ENCODE measurements at places on chromosomes 6 and 20.

DNA sequence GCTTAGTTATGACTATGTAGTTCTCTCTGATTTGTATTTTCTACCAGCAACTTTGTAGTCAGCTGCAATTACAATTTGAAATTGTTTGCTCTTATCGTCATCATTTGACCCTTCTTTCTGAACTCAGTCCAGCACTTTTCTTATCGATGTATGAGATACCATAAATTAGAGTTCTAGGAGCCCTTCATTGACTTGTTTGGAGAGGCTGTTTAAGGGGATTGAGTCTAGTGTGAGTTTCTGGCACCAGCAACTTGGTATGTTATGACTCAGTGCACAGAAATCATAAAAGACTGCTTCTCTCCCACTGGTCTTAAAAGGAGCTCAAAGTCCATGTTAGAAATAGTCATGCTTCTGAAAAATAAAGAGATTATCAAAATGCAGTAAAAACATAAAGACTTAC, 190.3 kb downstream of the TENT5A start:
- no peak overlapping the region for H3K27ac ChIP-seq
- no peaks in the 10 kb centered on the region for H3K27me3 ChIP-seq
- no peak overlapping the region for H3K4me3 ChIP-seq
- peaks cover 16% of the 10 kb centered on the region for H3K4me1 ChIP-seq
- H3K36me3 ChIP-seq, result no peaks in the 10 kb centered on the region

DNA sequence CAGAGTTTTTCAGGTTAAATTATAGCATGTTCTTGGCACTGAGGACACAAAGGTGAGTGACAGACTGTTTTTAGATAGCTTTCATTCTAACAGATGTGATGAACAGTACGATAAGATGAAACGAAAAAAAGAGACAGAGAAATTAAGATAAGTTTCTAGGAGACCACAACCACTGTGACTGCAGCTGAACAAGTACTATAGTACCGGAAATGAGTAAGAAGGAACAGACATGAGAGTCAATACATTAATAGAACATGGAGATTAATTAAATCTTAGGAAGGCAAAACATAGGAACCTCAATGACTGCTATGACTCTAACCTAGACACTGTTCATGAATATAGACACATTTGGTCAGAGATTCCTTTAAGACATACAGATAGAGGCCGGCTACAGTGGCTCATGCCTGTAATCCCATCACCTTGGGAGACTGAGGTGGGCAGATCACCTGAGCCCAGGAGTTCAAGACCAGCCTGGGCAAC, 40.2 kb downstream of the HBS1L start:
- DNase-seq, result no peak
- no peaks in the 10 kb centered on the region for H3K27me3 ChIP-seq
- no peaks in the 10 kb centered on the region for H3K4me1 ChIP-seq
- H3K27ac ChIP-seq, result no peak overlapping the region
- no peaks in the 10 kb centered on the region for H3K36me3 ChIP-seq

- H3K27me3 ChIP-seq, result no peaks in the 10 kb centered on the region
- peaks cover 21% of the 10 kb centered on the region for H3K4me1 ChIP-seq
- H3K27ac ChIP-seq, result no peak overlapping the region
- DNase-seq, result no peak
- no peaks in the 10 kb centered on the region for H3K36me3 ChIP-seq
- H3K4me3 ChIP-seq, result no peak overlapping the region
These were observed 20.5 kb upstream of the CDKN1A start for GRCh38 chr6:36657942-36658544.

DNA sequence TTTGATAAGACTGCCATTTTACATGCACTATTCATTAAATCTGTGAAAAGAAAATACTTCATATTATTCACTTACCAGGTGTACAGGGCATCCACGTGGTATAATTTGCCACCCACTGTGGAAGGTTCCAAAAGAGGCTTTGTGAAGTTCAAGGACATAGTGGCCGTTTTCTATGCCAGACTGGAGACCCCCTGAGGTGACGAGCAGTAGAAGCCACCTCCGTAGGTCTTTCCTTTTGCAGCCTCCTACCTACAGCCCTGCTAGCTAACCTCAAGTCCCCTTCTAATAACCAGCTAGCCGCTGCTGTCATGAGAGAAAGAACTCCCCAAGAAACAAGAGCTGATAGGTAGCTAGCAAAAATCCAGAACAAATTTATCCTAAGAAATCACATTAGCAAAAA, 110.5 kb downstream of the ARHGAP18 start:
- H3K27me3 ChIP-seq, result no peaks in the 10 kb centered on the region
- H3K27ac ChIP-seq, result no peak overlapping the region
- H3K36me3 ChIP-seq, result no peaks in the 10 kb centered on the region
- no peak for DNase-seq
- no peak overlapping the region for H3K4me3 ChIP-seq

DNA sequence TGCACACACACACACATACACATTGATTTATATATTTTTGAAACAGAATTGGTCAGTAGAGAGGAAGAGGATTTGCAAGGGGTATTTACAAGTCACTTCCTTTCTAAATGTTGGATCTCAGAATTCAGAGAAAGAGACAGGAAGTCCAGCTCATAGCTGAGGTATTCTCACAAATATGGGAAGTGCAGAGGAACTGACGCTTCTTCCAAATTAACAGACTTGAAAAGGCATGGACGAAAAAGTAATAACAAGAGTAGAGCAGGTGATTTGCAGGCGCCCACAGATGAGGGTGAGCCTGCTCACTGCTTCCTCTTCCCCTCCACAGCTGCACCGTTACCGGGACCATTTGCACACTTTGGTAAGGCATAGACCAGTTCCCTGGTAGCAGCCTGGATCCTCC, 246.4 kb downstream of the PHACTR1 start:
- H3K4me3 ChIP-seq, result no peak overlapping the region
- DNase-seq, result no peak
- no peaks in the 10 kb centered on the region for H3K36me3 ChIP-seq
- no peak overlapping the region for H3K27ac ChIP-seq
- peaks cover 2% of the 10 kb centered on the region for H3K27me3 ChIP-seq
- H3K4me1 ChIP-seq, result peaks cover 24% of the 10 kb centered on the region

DNA sequence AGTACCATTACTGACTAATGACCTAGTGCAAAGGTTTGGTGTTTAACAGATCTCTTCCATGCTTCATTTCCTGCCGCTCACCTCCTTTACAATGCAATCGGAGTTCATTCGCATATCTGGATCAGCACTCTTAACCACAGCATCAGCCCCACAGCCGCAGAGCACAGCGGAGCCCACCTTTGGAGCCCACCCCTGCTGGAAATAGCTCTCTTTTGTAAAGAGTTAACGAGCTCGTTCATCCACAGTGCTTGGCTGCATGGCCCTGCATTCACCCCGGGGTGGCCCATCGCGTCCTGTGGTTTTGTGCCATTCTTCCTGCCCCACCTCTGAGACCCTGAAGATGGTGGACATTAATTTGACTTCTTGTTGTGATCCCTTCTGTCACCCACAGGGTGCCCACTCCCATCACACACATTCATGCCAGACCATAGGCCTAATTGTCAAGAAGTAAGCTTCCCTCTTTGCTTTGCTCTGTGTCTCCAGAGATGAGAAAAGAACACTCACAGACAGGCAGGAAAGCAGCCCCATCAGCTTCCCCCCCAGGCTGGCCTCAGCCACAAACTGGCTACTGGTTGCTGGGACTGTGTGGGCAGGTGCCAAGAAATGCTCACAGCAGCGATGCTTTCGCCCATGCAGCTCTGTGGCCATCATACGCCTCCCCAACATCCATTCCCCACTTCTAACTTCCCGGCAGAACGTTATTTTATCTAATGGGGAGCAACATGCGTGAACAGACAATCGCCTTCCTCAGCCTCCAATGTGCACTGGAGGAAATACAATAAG, 167.0 kb downstream of the LRFN2 start:
- H3K4me1 ChIP-seq, result no peaks in the 10 kb centered on the region
- H3K4me3 ChIP-seq, result no peak overlapping the region
- no peak overlapping the region for H3K27ac ChIP-seq
- no peak for DNase-seq

DNA sequence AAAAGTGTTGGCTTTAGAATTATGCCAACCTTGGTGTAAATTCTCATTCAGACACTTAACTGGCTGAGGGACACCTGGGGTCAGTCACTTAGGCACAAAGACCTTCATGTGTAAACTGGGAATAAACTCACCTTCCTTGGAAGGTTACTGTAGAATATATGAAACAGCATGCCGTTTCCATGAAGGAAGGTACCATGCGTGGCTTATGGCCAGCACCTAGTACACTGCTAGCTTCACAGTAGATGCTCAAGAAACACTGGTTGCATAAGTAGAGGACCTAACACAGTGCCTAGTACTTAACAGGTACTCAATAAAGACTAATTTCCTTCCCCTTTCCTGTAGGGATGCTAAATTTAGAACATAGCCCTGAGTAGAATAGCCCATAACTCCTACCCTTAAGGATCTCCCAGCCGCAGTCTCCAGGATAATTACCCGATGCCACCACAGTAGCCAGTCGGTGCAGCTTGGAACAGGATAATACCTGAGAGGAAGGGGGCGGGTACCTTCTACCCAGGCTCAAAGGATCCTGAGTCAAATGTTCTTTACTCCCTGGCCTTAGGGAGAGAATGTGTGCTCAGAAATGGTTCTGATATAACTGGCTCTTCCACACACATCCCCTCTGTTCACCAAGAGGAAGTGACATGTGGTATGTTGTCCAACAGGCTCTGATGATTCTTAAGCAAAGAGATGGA, 3.6 kb downstream of the BCL2L1 start:
- no peaks in the 10 kb centered on the region for H3K27me3 ChIP-seq
- no peak overlapping the region for H3K4me3 ChIP-seq
- peaks cover 34% of the 10 kb centered on the region for H3K4me1 ChIP-seq
- no peaks in the 10 kb centered on the region for H3K36me3 ChIP-seq

DNA sequence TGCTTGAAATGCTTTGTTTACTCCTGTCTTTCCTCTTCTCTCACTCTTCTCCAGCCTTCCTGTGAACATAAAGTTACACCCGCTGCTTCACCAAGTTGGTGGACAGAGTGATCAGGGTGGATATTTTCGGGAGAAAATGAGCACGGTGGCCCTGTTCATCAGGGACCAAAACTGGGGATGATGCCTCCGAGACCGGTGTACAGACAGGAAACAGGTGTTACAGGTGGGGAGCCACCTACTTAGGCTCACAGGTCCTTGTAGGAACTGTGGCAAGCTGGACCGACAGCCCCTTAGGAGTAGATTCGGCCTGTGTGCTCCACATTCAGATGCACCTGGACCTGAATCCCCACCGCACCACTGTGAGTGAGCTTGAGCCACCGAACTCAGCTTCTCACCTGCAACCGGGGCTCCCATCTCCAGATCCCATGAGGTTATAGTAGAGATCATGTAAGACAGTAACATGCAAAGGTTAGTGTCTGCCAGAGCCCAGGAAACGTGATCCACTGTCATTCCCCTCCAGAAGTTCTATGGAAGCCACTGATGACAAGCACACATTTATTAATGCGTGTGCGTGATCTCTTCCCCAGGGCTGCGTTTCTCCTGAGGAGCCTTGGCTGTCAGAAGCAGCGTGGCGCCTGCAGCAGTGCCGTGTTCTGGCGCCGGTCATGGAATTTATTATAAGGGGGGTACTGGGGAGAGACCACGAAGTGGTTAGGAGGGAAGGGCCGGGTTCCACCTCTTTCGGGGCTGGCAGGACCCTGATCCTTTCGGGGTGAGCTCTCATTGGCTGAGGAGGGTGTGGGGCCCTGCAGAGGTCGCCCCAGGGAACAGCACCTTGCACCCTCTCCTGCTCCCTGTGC, 94.2 kb downstream of the ERMARD start:
- no peak overlapping the region for H3K4me3 ChIP-seq
- no peaks in the 10 kb centered on the region for H3K27me3 ChIP-seq
- H3K36me3 ChIP-seq, result no peaks in the 10 kb centered on the region
- H3K27ac ChIP-seq, result no peak overlapping the region

GRCh38 chr20:36820073-36820472, 46.5 kb upstream of the DSN1 start:
- peak overlapping the region; percentile 86 for H3K27ac ChIP-seq
- no peak for DNase-seq
- H3K36me3 ChIP-seq, result peaks cover 8% of the 10 kb centered on the region
- peaks cover 21% of the 10 kb centered on the region for H3K4me1 ChIP-seq
- H3K4me3 ChIP-seq, result no peak overlapping the region

GRCh38 chr6:16230953-16231352, 7.4 kb upstream of the GMPR start:
- no peaks in the 10 kb centered on the region for H3K36me3 ChIP-seq
- H3K27ac ChIP-seq, result no peak overlapping the region
- H3K4me1 ChIP-seq, result peaks cover 13% of the 10 kb centered on the region
- no peaks in the 10 kb centered on the region for H3K27me3 ChIP-seq

DNA sequence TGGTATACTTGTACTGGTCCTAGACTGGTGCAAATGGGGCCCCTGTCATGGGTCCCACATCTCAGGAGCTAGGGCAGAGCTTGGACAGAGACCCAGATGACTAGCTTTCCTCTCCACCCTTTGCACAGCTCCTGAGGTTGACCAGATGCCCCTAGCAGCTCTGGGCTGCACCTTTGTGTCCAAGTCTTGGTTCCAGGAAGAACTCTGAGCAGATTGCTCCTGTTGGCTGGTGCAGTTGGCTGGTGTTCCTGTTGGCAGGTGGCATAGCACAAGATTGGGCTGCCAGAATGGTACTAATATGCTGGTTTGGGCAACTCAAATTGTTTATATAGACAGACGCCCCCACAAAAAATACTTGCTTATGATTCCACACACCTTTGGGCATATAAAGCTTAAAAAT, 89.4 kb upstream of the EZR start:
- H3K4me1 ChIP-seq, result peaks cover 19% of the 10 kb centered on the region
- no peak overlapping the region for H3K4me3 ChIP-seq
- DNase-seq, result no peak
- H3K27ac ChIP-seq, result no peak overlapping the region
- H3K27me3 ChIP-seq, result no peaks in the 10 kb centered on the region

GRCh38 chr6:56764081-56764566, 121.4 kb upstream of the DST start:
- no peaks in the 10 kb centered on the region for H3K4me1 ChIP-seq
- no peaks in the 10 kb centered on the region for H3K27me3 ChIP-seq
- no peak overlapping the region for H3K27ac ChIP-seq
- no peaks in the 10 kb centered on the region for H3K36me3 ChIP-seq
- DNase-seq, result no peak

DNA sequence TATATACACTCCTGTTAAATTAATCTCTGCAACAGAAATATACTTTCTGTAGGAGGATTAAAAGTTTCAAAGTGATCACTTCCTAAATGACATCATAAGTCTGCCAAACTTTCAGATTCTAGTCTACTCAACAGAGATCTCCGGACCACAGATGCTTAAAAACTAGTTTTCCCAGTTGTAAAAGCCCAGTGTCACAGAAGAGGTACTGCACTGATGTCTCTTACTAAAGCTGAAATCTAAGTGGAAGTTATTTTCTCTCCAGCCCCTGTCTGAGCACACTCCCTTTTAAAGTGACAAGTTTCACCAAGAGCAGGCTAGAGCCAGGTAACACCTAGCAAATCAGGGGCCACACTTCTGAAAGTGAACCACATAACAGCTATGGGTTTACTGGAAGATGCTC, 71.6 kb upstream of the DST start:
- H3K4me3 ChIP-seq, result no peak overlapping the region
- no peaks in the 10 kb centered on the region for H3K36me3 ChIP-seq

Measured in cardiac muscle cell (in vitro differentiated cells and primary cell).